ENCODE measurements at places on chromosomes 4 and X.

GRCh38 chr4:125297116-125297515, 17.6 kb upstream of the FAT4 start:
- DNase-seq, result no peak

DNA sequence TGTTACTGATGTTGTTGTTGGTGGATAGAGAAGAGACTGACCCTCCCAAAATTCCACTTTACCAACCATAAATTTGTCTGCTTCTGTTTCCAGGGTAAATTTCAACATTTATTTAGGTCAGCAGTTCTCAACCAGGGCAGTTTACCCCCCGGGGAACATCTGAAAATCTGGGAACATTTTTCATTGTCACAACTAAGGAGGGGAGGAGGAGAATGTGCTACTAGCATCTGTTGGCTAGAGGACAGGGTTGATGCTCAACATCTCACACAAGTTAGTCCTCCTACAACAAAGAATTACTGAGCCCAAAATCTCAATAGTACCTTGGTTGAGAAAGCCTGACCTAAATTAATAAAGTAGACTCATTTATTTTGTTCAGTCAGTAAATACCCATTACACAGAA, 25.7 kb downstream of the KCTD8 start:
- DNase-seq, result no peak

DNA sequence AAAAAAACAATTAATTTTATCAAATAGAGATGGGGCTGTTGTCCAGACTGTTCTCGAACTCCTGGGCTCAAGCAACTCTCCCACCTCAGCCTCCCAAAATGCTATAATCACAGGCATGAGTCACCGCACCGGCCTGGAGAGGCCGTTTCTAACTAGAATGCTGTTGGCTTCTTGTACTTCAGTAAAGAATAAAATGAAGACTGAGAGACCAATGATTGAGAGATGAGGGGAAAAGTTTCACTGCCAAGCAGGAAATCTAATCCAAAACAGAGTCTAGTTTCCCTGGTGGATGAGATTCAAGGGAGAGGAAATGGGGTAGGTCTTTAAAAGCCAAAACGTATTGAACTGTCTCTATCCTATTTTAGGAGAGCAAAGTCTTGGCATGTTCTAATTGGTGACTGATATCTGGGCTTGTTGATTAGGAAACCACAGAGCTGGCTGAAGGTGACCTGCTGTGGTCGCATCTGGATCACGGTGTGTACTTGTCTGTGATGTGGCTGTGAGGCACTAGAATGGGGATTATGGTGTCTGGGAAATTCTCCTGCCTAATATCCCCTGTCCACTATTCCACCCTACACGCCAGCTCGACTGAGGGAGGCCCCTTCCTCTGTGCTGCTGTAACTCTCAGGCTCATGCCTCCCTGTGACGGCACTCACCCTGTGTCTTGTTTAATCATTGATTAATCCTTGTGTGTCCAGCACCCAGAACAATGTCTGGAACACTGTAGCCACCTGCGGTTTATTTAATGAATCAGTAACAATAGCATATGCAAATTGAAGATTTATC, 15.0 kb upstream of the TRIM2 start:
- DNase-seq, result no peak

DNA sequence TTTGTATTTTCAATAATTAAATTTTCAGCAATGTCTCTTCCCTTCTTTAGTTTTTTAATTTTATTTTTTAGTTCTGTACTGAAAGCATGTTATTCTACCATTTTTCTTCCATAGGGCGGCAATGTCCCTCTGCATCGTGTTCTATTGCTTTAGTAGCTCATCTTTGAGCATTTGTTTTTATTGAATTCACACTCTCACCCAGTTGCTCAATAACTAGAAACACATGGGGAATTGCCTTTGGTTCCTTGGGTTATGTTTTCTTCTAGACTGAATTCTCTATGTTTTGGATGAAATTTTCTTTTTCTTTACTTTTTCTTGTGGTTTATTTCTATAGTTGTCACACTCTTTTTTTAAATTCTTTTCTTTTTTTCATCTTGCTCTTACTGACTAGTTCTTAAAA, 233.8 kb upstream of the LDB2 start:
- DNase-seq, result no peak

DNA sequence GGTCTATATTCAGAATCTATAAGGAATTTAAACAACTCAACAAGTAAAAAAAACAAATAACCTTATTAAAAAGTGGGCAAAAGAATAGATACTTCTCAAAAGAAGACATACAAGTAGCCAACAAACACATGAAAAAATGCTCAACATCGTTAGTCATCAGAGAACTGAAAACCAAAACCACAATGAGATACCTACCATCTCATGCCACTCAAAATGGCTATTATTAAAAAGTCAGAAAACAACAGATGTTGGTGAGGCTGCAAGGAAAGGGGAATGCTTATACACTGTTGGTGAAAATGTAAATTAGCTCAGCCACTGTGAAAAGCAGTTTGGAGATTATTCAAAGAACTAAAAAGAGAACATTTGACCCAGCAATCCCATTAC, 201.6 kb downstream of the QDPR start:
- no peak for DNase-seq

GRCh38 chr4:167031534-167032156, 202.6 kb downstream of the SPOCK3 start:
- DNase-seq, result no peak

GRCh38 chr4:153661215-153661822, 22.8 kb upstream of the TLR2 start:
- no peak for DNase-seq

GRCh38 chrX:48794911-48795515, 6.9 kb upstream of the HDAC6 start:
- DNase-seq, result no peak

DNA sequence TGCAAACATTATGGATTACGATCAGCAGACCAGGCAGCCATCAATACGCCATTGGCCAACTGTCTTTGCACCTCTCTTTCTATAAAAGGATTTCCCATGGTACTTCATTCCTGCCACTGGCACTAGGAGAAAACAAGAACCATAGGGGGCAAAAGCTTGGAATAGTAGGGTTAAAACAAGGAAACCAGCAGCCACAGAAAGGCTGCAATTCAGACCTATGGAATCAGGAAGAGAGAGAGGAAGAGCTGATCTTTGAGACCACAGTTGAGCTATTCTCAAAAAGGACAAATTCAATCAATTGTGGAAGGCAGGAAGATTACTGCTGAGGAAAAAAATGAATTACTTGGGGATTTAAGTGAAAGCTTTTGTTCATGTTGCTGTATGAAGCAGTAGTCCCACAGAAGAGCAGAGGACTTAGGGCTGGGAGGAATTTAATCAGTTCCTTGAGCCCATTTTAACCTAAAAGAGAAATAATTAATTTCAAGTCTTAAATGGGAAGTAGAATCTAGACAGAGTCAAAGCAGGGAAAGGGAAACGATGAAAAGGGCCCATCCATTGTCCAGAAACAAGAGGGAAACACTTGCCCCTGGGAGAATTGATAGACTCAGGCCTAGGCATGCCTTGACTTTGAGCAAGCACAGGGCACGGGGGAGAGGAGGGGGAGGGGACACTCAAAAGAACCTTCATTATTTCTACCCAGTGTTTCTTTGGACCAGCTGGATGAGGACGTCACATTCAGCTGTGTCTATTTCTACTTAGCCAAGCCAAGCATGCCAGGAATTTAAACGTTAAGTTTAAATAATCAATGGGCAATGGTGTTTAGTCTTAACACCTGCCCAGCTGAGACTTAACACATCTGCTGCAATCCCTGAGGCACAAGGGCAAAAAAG, 50.7 kb downstream of the SCD5 start:
- DNase-seq, result no peak

DNA sequence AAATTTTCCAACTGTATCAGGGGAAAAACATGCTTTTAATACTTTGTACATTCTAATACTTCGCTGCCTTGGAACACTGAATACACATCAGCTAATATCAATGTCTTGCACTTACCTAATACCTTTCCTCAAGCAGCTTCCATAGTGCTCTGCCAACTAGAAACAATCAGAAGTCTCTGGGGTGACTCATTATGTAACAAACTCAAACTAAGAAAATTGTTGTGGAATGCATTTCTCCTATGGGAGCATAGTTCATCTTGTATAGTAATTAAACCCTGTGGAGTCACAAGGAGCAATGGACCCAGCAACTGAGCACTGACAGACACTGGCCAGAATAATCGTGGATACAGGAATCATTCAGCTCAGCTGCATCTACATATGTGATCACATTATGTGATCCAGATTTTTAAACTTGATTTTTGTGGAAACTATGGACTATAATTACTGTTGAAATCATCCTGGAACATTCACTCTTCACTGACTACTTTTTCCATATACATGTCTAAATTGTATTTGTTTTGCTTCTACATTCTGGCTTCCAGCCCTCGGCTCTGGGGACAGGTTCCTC, 496.9 kb downstream of the TMA16 start:
- no peak for DNase-seq

- DNase-seq, result no peak
Observed at GRCh38 chr4:72690771-72691170, 121.8 kb upstream of the ADAMTS3 start.

DNA sequence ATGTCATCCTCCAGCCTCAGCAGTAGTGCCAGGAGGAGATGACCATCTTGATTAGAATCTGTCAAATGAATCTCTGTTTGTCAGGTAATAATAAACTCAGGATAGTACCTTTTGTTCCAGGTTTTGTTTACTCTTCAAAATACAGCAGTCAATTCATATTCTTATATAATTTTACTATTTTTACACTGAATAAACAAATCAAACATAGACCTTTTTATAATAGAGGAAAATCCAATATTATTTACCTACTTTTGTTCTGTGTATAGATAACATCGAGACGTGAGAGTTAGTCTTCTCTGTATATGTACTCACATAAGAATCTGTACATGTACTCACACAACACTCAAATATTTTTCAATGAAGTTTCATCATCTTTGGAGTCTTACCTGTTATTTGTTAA, 365.4 kb upstream of the EPHA5 start:
- DNase-seq, result no peak

- DNase-seq, result no peak
Observed at GRCh38 chrX:105781804-105782203, 40.5 kb upstream of the NRK start.

DNA sequence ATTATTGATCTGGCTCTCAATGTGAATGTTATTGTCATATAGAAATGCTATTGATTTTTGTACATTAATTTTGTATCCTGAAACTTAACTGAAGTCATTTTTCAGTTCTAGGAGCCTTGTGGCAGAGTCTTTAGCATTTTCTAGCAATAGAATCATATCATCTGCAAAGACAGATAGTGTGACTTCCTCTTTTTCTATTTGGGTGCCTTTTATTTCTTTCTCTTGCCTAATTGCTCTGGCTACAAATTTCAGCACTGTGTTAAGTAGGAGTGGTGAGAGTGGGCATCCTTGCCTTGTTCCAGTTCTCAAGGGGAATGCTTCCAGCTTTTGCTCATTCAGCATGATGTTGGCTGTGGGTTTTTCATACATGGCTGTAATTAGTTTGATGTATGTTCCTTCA, 102.7 kb downstream of the SH3BGRL start:
- no peak for DNase-seq

GRCh38 chrX:107700317-107700774, 72.0 kb downstream of the PRPS1 start:
- no peak for DNase-seq

DNA sequence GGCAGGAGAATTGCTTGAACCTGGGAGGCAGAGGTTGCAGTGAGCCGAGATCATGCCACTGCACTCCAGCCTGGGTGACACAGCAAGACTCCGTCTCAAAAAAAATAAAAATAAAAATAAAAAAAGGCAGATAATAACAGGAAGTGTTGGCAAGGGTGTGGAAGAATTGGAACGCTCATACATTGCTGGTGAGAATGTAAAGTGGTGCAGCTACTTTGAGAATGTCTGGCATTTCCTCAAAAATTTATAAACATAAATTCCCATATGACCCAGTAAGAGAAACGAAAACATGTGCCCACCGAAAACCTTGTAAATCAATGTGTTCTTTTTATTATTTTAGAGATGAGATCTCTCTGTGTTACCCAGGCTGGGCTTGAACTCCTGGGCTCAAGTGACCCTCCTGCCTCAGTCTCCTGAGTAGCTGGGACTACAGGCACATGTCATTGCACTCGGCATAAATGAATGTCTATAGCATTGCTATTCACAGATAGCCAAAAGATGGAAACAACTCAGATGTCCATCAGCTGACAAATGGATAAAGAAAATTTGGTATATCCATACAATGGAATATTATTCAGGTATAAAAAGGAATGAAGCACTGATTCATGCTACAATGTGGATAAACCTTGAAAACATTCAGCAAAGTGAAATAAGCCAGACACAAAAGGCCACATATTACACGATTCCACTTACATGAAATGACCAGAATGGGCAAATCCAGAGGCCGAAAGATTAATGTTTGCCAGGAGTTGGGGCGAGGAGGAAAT, 63.7 kb upstream of the PLAC1 start:
- DNase-seq, result no peak

DNA sequence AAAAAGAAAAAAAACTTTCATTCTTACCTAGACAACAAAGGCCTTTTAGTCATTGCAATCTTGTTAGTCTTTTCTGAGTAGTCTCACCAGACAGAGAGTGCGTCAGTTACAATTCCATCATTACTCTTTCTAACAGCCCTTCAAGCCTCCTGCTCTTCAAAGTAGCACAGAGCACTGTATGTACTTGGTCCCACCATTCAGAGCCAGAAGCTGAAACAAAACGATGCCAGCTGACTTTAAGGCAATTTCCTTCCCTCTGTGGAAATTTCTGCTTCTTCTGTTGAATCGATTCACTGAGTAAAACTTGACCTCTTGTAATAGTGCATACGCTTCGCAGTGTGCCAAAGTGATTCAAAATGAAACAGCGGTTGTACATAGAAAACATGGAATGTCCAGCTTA, 57.7 kb upstream of the TENM3 start:
- no peak for DNase-seq

DNA sequence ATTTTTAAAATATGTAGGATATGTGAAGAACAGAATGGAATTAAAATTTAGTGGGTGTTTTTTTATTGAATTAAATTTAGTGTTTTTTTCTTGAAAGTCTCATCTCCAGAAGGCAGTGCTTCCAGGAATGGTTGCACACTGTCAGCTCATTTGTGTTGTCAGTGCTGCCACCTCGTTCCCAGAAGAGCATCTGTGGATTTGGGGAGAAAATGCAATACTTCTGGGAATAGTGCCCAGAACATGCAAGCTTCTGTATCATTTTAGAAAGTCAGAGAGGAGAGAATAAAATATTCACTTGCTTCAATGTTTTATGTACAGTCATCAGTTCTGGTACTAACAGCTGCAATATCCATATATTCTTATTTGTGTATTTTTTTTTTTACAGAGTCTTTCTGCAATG, 608.8 kb downstream of the PCDH7 start:
- DNase-seq, result no peak

DNA sequence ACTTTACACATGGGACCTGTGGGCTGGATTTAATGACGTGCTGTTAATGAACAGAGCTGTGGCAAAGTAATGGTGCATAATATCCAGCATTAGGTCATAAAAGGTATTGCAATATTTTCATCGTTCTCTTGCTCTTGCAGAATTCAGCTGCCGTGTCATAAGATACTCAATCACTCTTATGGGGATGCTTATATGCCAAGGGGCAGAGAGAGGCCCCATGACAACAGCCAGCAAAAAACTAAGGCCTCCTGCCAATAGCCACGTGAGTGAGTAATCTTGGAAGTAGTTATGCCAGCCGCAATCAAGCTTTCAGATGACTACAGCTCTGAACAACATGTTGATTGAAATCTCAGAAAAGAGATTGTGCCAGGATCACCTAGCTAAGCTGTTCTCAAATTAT, 616.9 kb downstream of the FSTL5 start:
- DNase-seq, result no peak

- DNase-seq, result no peak
Observed at GRCh38 chrX:49270249-49270921, 792 bp downstream of the PPP1R3F start.
